ENCODE measurements at places on chromosomes 13 and 19. TPM values are rescaled to one million over a fixed set of nuclear protein-coding genes. Genes with fewer than 3 reads are reported as not detected.

GRCh38 chr13:107441279-107441678 is 774.1 kb downstream of the LIG4 start:
- no peak for DNase-seq

- DNase-seq, result no peak
These were observed 2.0 kb downstream of the ZSCAN1 start for GRCh38 chr19:58035863-58036262.

PODNL1 gene
- 0.72 TPM for total RNA-seq

GRCh38 chr13:47665043-47665442 is 336.0 kb downstream of the SUCLA2 start:
- no peak for DNase-seq

Data from Caco-2 (cell line).